ENCODE measurements at places on chromosomes 5 and 9. TPM values are rescaled to one million over a fixed set of nuclear protein-coding genes. Genes with fewer than 3 reads are reported as not detected.

Gene TSSK1B
- total RNA-seq = not detected

GRCh38 chr9:15349892-15350761 lies 43.1 kb upstream of the TTC39B start:
- no peak for DNase-seq

DNA sequence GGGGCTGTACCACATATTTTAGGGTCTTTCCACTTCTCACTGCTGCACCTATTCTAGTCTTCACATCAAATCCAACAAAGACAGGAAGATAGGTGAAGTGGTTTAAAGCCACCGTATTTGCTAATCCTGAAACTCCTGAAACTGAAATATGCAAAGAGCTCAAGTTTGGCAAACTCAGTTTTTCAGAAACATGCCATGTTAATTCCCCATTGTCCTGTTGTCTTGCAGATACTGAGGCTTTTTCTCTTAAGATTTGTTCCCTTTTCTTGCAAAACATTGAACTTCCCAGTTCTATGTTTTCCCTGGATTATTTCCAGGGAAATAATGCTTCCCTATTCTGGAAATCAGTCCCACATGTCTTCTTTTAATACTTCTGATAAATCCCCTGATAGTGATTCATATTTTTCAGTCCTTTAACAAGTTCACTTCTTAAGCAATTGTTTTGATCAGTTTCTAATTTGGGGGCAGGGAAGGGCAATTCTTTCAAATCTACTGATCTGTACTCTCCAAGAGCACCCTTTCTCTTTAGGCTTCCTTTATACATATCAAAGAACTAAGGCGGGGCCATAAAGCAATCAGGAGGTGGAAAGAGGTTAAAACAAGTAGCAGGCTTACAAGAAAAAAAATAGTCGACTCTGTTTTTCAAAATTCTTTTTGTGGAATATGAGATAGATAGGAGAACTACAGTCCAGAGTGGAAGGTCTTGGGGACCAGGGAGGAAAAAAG lies 648.5 kb downstream of the BNC2 start:
- DNase-seq = no peak

GRCh38 chr5:112586596-112587062 lies 151.1 kb upstream of the APC start:
- no peak for DNase-seq

DNA sequence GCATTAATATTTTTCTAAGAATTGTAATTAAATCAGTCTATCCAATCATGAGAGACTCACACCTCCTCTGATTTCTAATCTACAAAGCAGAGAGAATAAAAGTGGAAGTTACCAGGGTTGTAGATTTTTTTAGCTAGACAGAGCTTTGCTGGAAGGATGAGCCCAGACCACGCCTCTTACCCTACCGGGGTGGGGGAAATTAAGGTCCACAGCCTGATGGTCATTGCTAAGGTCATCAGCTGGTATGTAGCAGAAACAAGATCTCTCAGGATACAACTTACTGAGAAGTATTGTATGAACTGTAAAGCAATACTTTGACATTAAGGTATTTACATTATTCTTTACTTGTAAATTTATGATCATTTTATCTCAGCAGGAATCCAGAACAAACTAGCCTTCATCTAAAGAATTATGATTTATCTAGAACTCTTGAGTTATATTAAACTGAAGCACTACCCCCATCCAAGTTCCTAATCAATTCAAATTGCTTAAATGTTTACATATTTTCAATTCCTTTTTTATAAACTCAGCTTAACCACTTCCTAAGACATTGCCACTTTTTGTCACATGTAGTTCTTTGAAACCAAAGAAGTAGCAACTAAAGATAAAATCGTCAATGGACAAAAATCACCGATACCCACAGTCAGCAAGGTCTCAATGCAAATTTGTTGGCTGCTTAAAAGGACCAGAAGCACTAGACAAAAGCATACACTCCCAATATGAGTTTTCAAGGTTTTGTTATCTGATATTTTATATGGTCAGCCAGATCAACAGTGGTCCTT lies 225.8 kb upstream of the DAPK1 start:
- no peak for DNase-seq

GRCh38 chr9:71042448-71042990 lies 78.9 kb downstream of the TRPM3 start:
- no peak for DNase-seq

DNA sequence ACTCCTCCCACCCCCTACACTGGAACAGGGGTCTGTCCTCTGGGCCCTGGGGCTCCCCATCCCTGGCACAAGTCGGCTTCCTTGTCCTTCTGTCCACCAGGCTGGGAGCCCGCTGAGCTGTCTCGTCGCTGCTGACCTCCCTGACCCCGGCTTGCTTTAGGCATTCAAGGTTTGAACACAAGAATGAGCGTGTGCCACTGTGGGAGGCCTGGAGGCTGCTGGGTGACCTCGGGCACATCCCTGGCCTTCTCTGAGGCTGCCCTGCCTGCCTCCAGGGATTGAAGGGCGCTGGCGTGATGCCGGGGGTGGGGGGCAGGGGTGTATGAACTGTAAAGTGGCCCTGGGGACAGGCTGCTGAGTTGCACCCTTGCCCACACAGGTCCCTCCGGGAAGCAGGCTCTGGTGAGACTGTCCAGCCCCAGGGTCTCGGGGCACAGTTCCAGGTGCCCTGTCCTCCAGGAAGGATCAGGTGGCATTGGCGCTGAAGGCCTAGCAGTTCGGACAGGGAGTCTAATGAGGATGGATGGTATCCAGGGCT lies 18.2 kb downstream of the FIBCD1 start:
- no peak for DNase-seq

GRCh38 chr9:109444771-109445320 lies 53.3 kb downstream of the PTPN3 start:
- DNase-seq = no peak
